ENCODE measurements at places on chromosomes 5 and 9.

- no peak for DNase-seq
These were observed 84.3 kb upstream of the RAPGEF1 start for GRCh38 chr9:131824155-131824594.

DNA sequence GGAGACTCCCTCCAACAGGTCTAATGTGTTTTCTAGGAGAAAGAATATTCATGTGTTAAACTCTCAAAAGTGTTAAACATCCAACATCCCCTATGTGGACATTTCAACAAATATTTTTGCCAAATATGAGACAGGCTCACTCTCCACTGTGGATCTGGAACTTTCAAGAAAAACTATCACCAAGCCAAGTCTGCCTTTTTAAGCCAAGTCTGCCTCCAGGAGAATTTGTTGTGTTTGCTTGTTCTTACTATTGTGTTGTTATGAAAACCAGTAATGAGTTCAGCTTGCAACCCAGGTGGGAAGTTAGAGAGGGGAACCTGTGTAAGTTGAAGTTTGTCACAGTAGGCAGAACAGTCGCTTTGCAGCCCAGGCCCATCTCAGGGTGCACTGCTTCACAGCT is 228.1 kb downstream of the NFIB start:
- DNase-seq, result no peak

DNA sequence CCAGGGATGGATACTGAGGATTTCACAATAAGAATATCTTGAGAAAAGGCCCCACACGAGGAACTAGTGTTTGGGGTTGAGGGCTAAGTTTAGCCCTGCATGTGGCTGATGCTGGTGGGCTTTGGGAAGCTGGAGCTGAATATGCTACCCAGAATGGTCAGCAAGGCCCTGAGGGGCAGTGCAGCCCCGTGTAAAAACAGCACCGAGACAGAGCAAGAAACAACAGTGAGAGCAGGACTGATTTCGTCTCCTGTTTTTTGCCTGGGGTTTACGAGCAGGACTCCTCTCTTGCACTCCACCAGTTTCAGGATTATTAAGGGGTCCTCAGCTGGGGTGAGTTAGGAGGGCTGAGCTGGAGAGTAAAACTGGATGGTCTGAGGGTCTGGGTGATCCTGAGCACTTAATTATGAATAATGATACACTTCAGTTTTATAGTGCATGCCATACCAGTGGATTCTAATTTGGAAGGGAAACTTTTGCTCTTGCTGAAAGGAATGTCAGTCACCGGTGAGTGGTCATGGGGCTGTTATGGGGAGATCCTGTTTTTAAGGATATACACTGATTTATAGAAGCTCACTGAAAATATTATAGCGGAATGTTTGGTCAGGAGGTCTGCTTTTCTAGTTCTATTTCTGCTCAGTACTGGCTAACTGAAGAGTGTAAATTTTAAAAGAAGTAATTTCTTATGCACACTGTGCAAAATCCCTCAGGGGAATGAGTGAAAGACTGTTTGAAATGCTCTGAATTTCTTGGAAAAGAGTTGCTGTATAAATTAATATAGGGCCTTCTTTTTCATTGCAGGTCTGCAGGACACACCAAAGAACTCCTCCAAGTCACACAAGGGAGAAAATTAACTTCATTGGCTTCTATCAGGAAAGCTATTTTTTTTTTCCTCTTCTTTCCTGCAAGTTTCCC is 42.7 kb upstream of the NFIB start:
- no peak for DNase-seq

GRCh38 chr9:6632516-6633183 is 12.9 kb downstream of the GLDC start:
- DNase-seq, result no peak

GRCh38 chr9:126053913-126054312 is 272.7 kb upstream of the MVB12B start:
- no peak for DNase-seq

DNA sequence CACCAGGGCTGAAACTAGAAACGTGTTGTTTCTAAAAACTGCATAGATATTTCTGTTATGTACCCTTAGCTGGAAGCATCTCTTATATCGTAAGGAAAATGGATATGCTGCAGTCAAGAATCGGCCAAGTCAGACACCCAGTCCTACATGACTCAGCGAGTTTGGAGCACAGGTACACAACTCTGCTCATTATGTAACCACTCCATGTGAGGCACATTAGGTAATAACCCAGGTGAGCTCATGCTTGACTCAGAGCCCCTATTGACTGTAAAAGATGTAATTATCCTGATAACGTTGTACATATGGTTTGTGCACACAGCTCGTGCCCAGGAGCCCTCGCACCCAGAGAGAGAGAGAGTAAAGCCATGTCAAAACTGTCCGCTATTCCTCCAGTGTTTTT is 593.7 kb upstream of the ACO1 start:
- DNase-seq, result no peak

- DNase-seq, result no peak
These were observed 79.3 kb upstream of the RASA1 start for GRCh38 chr5:87188391-87188790.

DNA sequence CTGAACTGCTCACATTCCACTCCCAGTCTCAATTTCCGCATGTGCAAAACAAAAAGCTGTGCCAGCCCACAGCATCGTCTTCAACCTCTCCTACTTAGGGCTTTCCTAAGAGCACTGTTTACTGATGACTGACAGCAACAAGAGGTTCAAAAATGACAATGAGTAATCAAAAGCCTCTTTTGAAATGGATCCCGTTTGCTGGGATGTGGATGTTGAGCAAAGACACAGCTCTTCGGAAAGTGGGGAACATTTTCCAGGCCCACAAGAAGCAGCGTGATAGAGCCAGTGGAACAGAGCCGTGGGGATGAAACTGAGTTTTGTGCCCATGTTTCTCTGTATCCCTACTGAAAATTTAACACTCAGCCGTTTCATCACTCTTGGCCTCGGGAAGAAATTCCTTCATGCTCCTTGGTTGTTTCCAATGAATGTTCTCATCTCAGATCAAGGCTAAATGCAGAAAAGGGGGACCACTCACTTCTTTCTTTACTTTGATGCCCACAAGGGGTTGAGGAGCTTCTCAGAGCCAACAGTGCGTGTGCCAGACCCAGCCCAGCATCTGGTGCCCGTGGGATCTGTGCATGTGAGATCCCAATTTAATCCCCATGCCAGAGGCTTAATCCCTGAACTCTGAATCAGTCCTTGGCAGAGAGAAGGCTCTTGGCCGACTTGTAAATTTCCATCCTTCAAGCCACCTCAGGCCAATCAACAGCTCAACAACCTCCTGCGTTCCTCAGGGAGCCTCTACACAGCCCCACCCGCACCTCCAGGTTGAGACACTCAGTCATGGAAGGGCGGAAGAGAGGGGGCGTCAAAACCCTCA is 230.2 kb upstream of the DAPK1 start:
- DNase-seq, result no peak

GRCh38 chr5:61534481-61535267 is 202.6 kb downstream of the ZSWIM6 start:
- no peak for DNase-seq

DNA sequence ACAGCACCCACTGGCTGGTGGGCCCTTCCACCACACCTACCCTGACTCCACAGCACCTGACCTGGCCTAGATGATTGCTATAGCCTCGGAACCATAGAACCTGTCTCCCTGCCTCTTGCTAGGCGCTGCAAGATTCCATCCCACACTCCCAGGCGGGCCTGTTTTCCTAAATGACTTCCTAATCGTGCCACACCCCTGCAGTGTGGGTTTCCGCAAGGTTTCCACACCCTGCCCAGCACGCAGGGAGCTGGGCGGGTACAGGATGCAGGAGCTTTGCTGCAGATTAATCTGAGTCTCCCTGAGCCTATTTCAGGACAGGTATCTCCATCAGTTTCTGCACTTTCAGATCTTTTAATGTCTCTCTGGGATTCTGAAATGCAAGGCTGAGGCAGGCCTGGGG is 62.9 kb downstream of the SHB start:
- DNase-seq, result no peak

- no peak for DNase-seq
These were observed 48.4 kb upstream of the PWWP2A start for GRCh38 chr5:160167624-160168165.

GRCh38 chr9:86591472-86591871 is 237.3 kb upstream of the TUT7 start:
- DNase-seq, result no peak

Measured in EL (cell line).